ENCODE measurements at places on chromosomes 16 and 17.

- DNase-seq, result no peak
Observed at GRCh38 chr16:11405331-11406176, 60.3 kb downstream of the RMI2 start.

DNA sequence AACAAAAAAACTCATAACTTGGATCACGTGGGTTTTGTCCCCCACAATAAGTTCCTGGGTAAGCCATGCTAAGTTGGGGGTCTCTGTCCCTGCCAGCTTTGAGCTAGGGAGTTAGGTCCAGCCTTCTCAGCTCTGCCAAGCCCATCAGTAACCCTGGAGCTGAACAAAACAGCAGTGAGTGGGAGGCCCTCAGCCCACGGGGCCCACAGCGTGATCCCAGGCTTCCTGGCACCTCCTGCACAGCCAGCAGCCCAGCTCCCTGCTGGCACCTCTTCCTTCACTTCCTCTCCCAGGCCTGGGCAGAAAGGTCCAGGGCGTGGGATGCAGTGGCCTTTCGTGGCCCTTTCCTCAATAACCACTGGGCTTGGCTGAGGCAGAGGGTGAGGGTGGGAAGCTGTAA lies 35.5 kb upstream of the CDC42EP4 start:
- DNase-seq, result no peak

DNA sequence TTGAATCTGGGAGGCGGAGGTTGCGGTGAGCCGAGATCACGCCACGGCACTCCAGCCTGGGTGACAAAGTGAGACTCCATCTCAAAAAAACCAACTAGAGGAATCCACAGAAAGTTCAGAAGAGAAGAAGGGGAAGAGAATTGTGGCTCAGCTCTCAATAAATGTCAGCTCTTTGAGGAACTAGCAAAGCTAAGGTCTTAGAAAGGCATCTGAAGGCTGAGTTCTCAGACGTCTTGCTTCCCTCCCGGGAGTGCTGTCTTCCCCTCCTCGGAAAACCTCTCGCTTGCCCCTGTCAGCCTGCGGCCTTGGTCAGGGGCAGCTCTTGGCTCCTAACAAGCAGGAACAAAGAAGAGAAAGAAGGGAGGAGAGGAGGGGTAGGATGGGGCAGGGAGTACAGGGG lies 5.3 kb downstream of the SHPK start:
- no peak for DNase-seq

DNA sequence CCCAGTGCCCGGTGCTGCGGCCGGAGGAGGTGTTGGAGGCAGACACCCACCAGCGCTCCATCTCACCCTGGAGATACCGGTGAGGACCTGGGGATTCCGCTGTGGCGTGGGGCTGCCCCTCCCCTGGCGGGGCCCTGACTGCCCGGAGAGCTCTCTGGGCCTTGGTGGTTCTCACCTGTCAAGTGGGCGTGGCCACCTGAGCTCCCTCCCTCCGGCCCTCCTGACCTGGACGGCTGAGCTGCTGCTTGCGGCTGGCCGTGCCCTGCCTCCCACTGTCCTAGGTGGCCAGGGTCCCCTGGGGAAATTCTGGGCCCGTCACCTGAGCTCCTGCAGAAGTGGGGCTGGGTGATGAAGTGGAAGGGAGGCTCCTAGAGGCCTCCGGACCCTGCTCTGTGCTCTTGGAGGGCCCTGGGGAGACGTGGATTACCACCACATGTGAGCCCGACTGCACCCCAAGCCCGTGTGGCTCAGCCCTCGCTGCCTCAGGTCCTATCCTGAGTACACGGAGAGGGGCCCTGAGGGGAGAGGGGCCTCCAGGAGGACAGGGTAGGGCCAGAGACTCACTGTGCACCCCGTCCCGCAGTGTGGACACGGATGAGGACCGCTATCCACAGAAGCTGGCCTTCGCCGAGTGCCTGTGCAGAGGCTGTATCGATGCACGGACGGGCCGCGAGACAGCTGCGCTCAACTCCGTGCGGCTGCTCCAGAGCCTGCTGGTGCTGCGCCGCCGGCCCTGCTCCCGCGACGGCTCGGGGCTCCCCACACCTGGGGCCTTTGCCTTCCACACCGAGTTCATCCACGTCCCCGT lies 1.1 kb downstream of the IL17C start:
- DNase-seq, result no peak

DNA sequence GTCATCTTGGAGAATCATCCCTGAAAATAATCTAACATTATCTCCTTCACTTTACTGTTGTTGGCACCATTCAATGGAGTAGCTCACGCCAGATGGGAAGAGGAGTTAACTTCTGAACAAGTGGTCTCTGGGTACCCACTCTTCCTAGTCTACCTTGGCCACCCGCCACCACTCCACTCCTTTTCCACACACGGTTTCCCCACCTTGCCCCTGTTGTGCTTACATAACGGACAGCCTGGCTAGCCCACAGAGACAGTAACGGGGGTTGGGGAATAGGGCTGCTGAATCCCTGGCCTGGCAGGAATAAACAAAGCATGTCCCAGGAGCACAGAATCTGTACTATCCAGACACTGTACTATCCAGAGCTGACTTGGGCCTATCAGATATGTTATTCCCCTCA lies 3.6 kb upstream of the MXRA7 start:
- no peak for DNase-seq

- peak; percentile 69 for DNase-seq
Observed at GRCh38 chr16:54240271-54241129, 46.1 kb downstream of the IRX3 start.

Measured in fibroblast of gingiva (primary cell).